Fibroblast of skin of right quadriceps (primary cell): ENCODE measurements at places on chromosomes 3 and 15.
A peak's percentile ranks its signal among the peaks of the same experiment; 100 is the strongest.

DNA sequence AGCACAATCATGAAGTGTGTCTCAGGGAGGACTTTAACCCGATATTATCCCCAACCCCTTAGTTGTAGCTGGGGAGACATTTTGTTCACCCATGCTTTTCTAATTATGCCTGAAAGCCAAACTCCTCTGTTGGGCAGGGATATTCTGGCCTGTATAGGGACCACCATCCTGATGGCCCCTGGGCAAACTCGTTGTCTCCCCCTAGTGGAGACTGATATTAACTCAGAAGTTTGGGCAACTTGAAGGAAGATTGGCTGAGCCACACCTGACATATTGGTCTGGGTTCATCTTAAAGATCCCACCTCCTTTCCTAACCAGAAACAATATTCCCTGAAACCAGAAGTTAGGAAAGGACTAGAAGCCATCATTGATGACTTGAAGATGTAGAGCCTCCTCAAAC, 42.3 kb downstream of the TM4SF18 start:
- DNase-seq: no peak

DNA sequence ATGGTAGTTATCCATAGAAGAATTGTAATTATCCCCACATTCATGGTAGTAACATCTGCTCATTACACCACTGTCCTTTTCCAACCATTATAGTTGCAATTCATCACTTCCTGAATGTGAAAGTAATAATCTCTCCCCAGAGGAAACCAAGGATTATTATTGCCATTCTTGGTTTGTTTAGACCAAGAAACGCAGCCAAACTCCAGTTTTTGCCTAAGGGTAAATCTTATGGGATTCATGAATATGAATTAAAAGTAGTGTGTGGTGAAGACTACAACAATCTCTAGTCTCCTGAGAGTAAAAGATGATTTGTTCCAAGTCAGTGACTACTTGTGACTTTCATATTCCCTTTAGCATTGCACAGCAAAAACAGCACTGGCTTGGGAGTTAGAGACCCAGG, 45.7 kb upstream of the ABI3BP start:
- DNase-seq: peak; percentile 81

GRCh38 chr15:77118882-77119321, 48.0 kb upstream of the TSPAN3 start:
- DNase-seq: peak; percentile 78

- DNase-seq: no peak
Measured at GRCh38 chr15:77986891-77987764, 90.4 kb downstream of the TBC1D2B start.

GRCh38 chr3:117603097-117603496, 893.5 kb downstream of the TUSC7 start:
- no peak for DNase-seq

DNA sequence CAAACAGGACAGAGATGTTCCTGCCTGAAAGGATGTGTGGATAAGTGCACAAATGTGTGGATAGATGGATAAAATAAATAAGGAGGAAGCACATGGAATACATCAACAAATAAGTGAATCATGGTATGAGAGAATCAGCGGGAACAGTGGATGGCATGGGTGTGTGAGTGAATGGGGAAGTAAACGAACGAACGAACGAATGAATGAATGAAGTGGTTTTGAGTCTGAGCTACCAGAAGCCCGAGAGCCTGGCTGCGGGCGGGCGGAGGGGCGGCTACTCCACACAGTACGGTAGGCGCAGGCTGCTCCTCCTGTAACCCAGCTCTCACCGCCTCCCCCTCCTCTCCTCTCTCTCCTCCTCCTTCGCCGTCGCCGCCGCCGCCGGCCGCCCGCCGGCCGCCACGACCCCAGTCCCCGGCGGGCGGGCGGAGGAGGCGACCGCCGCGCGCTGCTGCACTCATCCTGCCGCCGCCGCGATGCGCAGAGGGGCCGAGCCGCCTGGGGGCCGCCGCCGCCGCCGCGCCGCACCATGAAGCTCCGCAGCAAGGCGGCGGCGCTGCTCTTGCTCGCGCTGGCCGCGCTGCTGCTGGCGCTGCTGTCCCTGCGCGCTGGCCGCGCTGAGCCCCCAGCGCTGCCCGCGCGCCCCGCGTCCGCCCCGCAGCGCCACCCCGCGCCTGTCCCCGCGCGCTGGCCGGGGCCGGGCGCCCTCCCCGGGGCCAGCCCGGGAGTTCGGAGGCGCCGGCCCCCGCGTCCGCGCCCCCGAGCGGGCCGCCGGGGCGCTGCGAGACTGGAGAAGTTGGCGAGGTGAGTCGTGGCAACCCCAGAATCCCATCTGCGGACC, at the start of gene GXYLT2:
TSS of gene GXYLT2 (plus strand) at position 342 of the 841 bp plus-strand sequence. CDS start at position 530, 188 bp downstream.
- peak; percentile 75 for DNase-seq

DNA sequence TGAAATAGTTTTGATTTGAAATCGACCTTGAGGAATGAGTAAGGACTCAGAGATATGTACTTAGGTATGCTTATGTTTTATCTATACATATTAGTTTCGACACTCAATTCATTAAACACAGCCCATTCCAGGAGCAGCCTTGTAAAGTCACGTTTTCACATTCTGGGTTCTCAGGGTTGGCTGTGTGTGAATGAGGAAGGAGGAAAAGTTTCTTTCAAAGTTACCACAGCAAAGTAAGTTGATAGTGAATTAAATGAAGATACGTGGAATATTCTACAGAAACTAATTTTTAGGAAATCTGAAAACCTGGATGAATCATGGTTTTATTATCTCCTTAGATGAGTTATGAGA, 133.5 kb downstream of the C3orf38 start:
- no peak for DNase-seq

- DNase-seq: no peak
Measured at GRCh38 chr15:58639992-58640391, 109.5 kb downstream of the ADAM10 start.

DNA sequence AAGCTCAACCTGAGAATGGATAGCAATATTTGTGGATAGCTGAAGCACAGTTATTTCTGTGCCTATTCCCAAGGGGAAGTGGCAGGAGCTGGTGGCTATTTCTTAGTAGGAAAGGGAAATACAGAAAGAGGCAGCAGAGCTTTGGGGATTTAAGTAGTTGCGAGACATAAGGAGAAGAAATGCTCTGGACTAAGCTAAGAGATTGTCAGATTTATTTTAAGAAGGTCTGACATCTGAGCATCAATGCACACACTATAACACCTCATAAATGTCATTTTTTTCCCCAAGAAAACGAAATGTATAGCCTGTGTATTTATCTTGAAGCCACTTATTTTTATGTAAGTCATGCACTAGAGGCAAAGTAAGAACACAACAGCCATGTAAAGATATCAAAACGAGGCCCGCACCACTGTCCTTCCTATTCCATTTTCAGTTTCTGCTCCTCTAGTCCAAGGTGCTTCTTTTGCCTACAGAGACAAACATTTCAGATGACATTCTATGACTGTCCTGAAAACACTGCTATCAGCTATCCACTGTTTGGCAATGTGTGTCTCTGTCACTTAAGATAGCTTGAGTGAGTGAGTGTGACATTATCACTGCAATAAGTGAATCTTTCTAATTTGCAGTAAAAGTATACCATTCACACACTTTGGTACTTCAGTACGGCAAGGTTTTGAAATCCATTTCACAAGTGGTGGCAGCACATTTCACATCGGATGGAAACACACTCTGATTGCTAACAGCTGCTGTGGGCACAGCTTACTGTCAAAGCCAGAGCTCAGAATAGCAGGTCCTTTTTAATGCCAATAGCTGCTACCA, 62.7 kb upstream of the ICE2 start:
- DNase-seq: no peak
